ENCODE measurements at places on chromosomes 16 and 17.

DNA sequence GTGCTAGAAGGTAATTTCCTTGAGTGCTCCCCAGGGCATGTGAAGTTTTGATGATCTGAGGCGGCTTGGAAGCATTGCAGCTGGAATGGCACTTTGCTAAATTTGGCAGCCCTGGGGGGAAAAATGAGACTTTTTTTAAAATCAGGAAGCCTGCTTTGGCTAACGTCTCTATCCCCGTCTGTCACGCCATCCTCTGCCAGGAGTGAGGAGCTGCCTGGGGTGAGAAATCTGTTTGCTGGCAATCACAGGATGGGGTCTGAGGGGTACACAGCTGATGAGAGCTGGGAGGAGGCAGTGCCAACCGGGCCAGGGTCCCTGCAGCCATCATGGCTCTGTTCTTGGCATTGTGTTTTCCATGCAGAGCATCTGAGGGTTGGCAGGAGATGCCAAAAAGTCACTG is 2.0 kb downstream of the ABCC12 start:
- H3K27ac ChIP-seq = no peak overlapping the region
- no peaks in the 10 kb centered on the region for H3K36me3 ChIP-seq
- DNase-seq = no peak
- H3K27me3 ChIP-seq = peaks cover 45% of the 10 kb centered on the region
- H3K4me1 ChIP-seq = peaks cover 22% of the 10 kb centered on the region

DNA sequence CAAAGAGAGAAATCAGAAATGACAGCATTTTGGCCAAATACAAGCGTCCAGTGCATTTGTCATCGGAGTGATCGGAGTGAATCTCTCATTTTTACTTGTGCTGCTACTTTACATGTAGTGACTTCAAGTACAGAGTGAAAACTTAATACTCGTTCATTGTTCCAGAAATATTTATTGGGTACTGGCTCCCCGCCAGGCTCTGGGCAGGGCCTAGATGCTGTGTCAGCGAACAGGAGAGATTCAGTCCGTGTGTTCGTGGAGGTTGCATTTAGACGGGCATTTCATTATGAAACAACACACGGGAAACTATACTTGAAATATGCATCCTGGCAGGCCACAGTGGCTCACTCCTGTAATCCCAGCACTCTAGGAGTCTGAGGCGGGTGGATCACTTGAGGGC is 727.2 kb upstream of the RBFOX1 start:
- H3K4me1 ChIP-seq = no peaks in the 10 kb centered on the region
- DNase-seq = no peak
- H3K4me3 ChIP-seq = no peak overlapping the region
- H3K36me3 ChIP-seq = no peaks in the 10 kb centered on the region
- H3K27ac ChIP-seq = no peak overlapping the region

GRCh38 chr17:65005858-65006257 is 50.7 kb downstream of the GNA13 start:
- no peaks in the 10 kb centered on the region for H3K27me3 ChIP-seq
- peaks cover 34% of the 10 kb centered on the region for H3K4me1 ChIP-seq
- no peak overlapping the region for H3K4me3 ChIP-seq
- DNase-seq = no peak

DNA sequence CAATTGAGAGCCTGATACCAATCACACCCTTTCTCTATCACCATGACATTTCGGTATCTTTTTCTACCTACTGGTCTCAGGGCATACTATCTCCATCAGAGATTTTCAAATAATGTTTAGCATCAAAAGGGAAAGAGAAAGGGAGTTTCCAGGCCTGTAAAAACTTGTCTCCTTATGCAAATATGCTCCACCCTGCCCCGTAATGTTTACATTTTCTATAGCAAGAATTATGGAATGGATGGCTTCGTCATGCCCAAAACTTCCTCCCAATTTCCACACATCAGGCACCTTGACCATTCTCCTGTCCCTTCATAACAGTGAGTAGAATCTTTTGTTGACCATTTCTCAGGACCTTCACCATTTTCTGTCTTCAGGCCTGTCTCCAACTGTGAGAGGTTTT is 30.9 kb upstream of the HLF start:
- no peaks in the 10 kb centered on the region for H3K36me3 ChIP-seq
- no peaks in the 10 kb centered on the region for H3K27me3 ChIP-seq
- H3K4me1 ChIP-seq = peaks cover 16% of the 10 kb centered on the region
- no peak overlapping the region for H3K4me3 ChIP-seq

- no peak for DNase-seq
- peaks cover 2% of the 10 kb centered on the region for H3K4me1 ChIP-seq
- H3K36me3 ChIP-seq = no peaks in the 10 kb centered on the region
These were observed 20.5 kb upstream of the UBE2I start for GRCh38 chr16:1288813-1289476.

DNA sequence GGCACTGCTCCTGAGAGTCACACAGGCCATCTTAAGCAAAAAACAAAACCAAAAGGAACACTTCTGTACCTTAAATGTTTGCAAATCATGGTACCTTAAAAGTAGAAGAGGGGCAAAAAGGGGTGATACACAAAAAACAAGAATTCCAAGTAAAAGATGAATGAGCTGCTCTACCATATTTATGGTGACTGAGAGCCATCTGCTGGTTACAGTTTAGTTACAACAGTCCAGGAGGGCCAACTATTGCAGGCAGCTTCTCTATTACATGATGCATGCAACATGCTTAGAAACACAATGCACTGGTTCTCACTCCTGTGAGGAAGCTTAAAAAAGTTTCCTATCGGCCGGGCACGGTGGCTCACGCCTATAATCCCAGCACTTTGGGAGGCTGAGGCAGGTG is 53.5 kb downstream of the STX8 start:
- no peak for DNase-seq
- peaks cover 13% of the 10 kb centered on the region for H3K4me1 ChIP-seq
- H3K27ac ChIP-seq = no peak overlapping the region
- H3K36me3 ChIP-seq = peaks cover 2% of the 10 kb centered on the region
- H3K4me3 ChIP-seq = no peak overlapping the region

- peaks cover 46% of the 10 kb centered on the region for H3K4me1 ChIP-seq
- peaks cover 85% of the 10 kb centered on the region for H3K36me3 ChIP-seq
- no peaks in the 10 kb centered on the region for H3K27me3 ChIP-seq
- no peak for DNase-seq
- peak overlapping the region; percentile 89 for H3K4me3 ChIP-seq
These were observed 540 bp downstream of the PPP4C start for GRCh38 chr16:30076276-30076791.

DNA sequence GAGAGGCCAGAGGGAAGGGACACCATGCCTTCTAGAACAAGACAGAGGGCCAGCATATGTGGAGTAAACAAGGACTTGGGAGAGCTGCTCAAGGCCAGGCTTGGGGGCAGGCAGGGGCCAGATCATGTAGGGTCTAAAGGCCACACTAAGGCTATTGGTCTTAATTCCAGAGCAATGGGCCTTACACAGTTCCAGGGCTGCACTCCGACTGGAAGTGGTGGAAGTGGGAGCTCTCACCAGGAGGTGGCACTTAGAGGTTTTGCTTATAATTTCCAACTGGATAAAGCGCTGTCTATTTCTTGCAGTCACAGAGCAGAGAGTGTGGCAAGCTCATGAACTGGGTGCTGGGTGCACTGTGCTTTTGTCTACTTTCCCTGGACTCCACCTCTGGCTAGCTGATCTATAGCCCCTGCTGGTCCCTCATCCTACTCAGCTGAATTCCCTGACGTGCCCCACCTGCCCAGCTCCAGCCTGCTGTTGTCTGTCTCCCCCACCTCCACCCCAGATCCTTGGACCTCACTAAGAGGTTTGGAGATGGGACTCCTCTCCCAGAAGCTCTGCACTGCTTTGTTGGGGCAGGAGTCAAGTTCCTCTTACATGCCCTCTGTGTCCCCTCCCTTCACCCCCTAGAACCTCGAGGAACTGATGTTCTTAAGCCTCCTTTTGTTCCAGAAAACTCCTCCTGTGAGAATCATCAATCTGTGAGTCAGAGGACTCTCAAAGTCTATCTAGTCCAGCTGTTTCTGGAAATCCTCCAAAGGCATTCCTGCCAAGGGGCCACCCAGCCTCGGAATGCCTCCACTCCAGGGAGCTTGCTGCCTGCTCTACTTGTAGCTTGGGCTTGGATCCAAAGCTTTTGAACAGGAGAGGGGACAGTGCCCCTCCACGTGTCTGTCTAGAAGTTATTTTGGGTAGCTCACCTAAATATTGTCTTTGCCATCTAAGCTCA is 48.1 kb upstream of the KSR1 start:
- DNase-seq = no peak
- no peaks in the 10 kb centered on the region for H3K36me3 ChIP-seq
- no peak overlapping the region for H3K27ac ChIP-seq
- peaks cover 9% of the 10 kb centered on the region for H3K27me3 ChIP-seq
- H3K4me1 ChIP-seq = no peaks in the 10 kb centered on the region

- no peak overlapping the region for H3K27ac ChIP-seq
- H3K36me3 ChIP-seq = peaks cover 15% of the 10 kb centered on the region
- H3K27me3 ChIP-seq = no peaks in the 10 kb centered on the region
- no peak overlapping the region for H3K4me3 ChIP-seq
- no peak for DNase-seq
These were observed 3.6 kb downstream of the USP31 start for GRCh38 chr16:23145608-23146007.

GRCh38 chr17:81018044-81018802 is 16.7 kb upstream of the BAIAP2 start:
- H3K36me3 ChIP-seq = peaks cover 2% of the 10 kb centered on the region
- DNase-seq = peak; percentile 65
- H3K4me3 ChIP-seq = peak overlapping the region; percentile 68
- H3K27ac ChIP-seq = peak overlapping the region; percentile 63

- no peaks in the 10 kb centered on the region for H3K27me3 ChIP-seq
- H3K4me3 ChIP-seq = no peak overlapping the region
- no peaks in the 10 kb centered on the region for H3K36me3 ChIP-seq
- H3K4me1 ChIP-seq = peaks cover 18% of the 10 kb centered on the region
These were observed 118.2 kb downstream of the MGAT5B start for GRCh38 chr17:76986365-76986764.

DNA sequence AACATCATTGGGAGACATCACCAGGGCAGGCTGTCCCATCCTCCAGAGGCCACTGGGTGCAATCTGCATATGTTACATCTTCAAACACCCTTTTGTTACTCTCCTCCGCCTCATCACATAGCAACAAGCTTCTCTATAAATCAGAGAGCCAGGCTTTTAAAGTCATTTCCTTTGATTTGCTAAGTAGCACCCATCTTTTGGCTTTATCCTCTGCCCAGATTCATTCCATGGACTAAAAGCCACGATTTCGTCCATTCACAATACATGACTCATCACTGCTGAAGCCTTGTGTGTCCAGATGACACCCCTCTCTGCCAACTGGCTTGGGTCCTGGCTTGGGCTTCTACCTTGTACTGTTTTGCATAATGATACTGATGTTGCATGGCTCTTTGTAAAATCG is 2.0 kb upstream of the KRT38 start:
- no peak overlapping the region for H3K4me3 ChIP-seq
- H3K36me3 ChIP-seq = no peaks in the 10 kb centered on the region
- no peaks in the 10 kb centered on the region for H3K4me1 ChIP-seq
- H3K27ac ChIP-seq = no peak overlapping the region
- H3K27me3 ChIP-seq = peaks cover 8% of the 10 kb centered on the region
- no peak for DNase-seq

DNA sequence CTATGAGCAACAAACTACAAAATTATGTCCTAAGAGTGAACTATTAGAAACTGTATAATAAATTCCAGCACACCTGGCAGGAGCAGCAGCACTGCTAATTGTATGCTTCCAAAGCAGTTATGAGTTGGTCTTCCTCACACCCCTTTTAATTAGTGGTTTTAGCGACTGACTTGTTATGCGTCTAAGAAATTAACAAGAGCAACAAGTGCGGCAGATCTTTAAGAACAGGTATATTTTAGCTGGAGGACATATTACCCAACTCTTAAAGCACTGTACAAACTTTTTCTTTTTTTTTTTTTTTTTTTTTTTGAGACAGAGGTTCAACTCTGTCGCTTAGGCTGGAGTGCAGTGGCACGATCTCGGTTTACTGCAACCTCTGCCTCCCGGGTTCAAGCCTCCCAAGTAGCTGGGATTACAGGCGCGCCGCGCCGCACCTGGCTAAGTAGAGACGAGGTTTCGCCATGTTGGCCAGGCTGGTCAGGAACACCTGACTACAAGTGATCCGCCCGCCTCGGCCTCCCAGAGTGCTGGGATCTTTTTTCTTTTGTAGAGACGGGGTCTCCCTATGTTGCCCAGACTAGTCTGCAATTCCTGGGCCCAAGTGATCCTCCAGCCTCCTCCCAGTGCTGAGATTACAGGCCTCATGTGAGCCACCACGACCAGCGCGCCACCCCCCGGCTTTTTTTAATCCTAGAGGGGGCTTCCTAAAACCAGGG is 1.6 kb upstream of the FBXL20 start:
- peaks cover 43% of the 10 kb centered on the region for H3K36me3 ChIP-seq
- H3K27ac ChIP-seq = peak overlapping the region; percentile 98
- H3K27me3 ChIP-seq = no peaks in the 10 kb centered on the region
- no peak for DNase-seq
- peak overlapping the region; percentile 96 for H3K4me3 ChIP-seq

GRCh38 chr17:9408381-9408780 is 167.2 kb downstream of the STX8 start:
- no peak for DNase-seq
- no peaks in the 10 kb centered on the region for H3K4me1 ChIP-seq
- no peak overlapping the region for H3K27ac ChIP-seq
- no peaks in the 10 kb centered on the region for H3K27me3 ChIP-seq

- H3K4me1 ChIP-seq = peaks cover 13% of the 10 kb centered on the region
- DNase-seq = no peak
- no peak overlapping the region for H3K4me3 ChIP-seq
- H3K27me3 ChIP-seq = no peaks in the 10 kb centered on the region
- H3K27ac ChIP-seq = peak overlapping the region; percentile 72
These were observed 10.6 kb downstream of the TRPV2 start for GRCh38 chr17:16425698-16426659.

DNA sequence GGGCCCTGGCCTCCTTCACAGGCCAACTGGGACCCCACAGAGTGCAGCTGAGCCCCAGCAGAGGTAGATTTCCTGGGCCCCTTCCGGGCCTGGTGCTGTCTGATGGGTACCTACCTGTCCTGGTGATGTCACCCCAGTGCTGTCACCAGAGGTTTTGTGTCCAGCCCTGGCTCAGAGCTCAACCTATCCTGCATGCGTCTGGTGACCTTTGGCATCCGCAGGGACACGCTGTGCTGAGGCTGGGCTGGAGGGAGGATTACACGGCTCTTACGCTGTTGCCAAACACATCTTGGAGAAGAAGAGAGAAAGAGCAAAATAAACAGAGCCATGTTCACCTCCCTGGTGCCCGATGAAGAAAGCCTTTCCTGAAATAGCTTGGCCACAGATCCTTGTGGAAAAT is 70.6 kb upstream of the MED9 start:
- no peak overlapping the region for H3K27ac ChIP-seq
- H3K36me3 ChIP-seq = no peaks in the 10 kb centered on the region
- no peak overlapping the region for H3K4me3 ChIP-seq
- no peaks in the 10 kb centered on the region for H3K27me3 ChIP-seq

- no peak overlapping the region for H3K4me3 ChIP-seq
- no peaks in the 10 kb centered on the region for H3K4me1 ChIP-seq
- H3K27ac ChIP-seq = no peak overlapping the region
- H3K27me3 ChIP-seq = peaks cover 9% of the 10 kb centered on the region
- DNase-seq = no peak
- H3K36me3 ChIP-seq = no peaks in the 10 kb centered on the region
These were observed 11.6 kb upstream of the CACNG4 start for GRCh38 chr17:66952681-66953629.

All from activated T-cell treated with anti-CD3 and anti-CD28 coated beads, Interleukin-2, amount 50 U/mL, for 24 hours (primary cell).